Central memory CD8-positive, alpha-beta T cell (primary cell): ENCODE measurements at places on chromosomes 6 and 20.
A peak's percentile ranks its signal among the peaks of the same experiment; 100 is the strongest.

DNA sequence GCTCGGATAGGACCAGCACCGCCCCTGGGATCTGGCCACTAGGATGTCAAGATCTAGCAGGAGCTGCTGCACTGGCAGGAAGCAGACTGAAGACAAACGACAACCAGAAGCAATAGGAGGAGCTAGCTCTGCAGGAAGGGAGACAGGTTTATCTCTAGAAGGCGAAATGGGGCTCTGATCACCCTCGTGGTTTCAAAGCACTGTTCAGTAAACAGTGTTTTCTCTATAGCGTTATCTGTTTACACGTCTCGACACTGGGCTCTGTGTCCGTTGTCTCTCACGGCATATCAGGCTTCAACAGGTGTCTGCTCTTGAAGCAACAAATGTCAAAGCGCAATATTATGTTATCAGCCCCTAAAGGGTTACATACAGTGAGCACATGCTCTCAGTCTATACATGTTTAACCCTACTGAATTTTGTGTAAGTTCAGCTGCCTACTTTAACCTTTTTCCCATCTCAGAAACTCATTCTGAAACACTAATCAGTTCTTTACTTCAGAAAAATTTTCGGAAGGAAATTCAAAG lies 23.8 kb downstream of the TMEM14B start:
- peaks cover 6% of the 10 kb centered on the region for H3K36me3 ChIP-seq
- DNase-seq = no peak
- H3K27me3 ChIP-seq = no peaks in the 10 kb centered on the region
- H3K4me3 ChIP-seq = no peak overlapping the region

- no peaks in the 10 kb centered on the region for H3K36me3 ChIP-seq
- no peak for DNase-seq
- H3K4me1 ChIP-seq = no peaks in the 10 kb centered on the region
- H3K4me3 ChIP-seq = no peak overlapping the region
- H3K27me3 ChIP-seq = peaks cover 77% of the 10 kb centered on the region
- H3K27ac ChIP-seq = no peak overlapping the region
Measured at GRCh38 chr6:7669742-7670141, 56.2 kb upstream of the BMP6 start.

DNA sequence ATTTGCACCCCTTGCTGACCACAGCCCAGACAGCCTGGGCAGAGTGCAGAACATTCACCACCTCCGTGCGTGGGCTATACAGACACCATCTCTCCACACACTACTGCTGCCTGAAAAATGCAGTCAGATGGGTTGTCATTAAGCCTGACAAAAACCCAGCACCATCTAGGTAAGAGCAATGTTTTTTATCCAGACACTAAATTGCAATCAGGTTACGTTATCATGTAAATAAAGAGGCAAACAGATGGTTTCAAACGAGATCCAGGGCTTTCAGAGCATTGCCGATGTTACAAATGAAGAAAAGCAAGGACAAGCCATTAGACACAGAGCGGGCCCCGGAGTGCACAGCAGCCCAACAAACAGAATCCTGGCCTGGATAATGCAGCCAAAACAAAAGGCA lies 269.6 kb downstream of the PKHD1 start:
- H3K27me3 ChIP-seq = no peaks in the 10 kb centered on the region
- DNase-seq = no peak
- no peak overlapping the region for H3K27ac ChIP-seq
- no peak overlapping the region for H3K4me3 ChIP-seq

GRCh38 chr6:23424584-23424983 lies 701.4 kb upstream of the NRSN1 start:
- no peak overlapping the region for H3K27ac ChIP-seq
- no peak overlapping the region for H3K4me3 ChIP-seq
- no peaks in the 10 kb centered on the region for H3K27me3 ChIP-seq
- DNase-seq = no peak
- no peaks in the 10 kb centered on the region for H3K4me1 ChIP-seq

DNA sequence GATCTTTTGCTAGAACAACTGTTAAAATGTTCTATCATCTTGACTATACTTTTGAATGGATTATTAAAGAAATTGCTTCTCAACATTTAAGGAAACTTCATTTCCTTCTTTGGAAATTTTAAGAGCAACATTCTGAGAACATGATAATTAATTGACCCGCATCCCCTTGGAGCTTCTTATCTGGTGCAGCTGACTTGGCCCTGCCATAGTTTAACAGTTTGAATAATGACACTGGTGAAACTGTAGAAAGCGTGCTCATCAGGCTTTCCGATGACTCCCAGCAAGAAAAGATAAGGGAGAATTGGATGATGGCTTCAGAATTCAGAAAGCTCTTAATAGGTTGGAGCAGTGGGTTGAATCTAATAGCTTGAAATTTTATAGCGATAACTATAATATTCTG lies 38.1 kb downstream of the SNX9 start:
- peaks cover 2% of the 10 kb centered on the region for H3K36me3 ChIP-seq
- peaks cover 6% of the 10 kb centered on the region for H3K4me1 ChIP-seq
- no peak for DNase-seq
- no peak overlapping the region for H3K27ac ChIP-seq
- no peak overlapping the region for H3K4me3 ChIP-seq

- no peak overlapping the region for H3K27ac ChIP-seq
- H3K4me1 ChIP-seq = no peaks in the 10 kb centered on the region
- H3K27me3 ChIP-seq = peaks cover 40% of the 10 kb centered on the region
Measured at GRCh38 chr20:38344107-38344701, 2.1 kb upstream of the LBP start.

- no peak overlapping the region for H3K27ac ChIP-seq
- no peak overlapping the region for H3K4me3 ChIP-seq
- peaks cover 53% of the 10 kb centered on the region for H3K27me3 ChIP-seq
- H3K36me3 ChIP-seq = peaks cover 4% of the 10 kb centered on the region
Measured at GRCh38 chr6:150008588-150008987, 16.7 kb downstream of the RAET1L start.

- no peak for DNase-seq
- H3K4me3 ChIP-seq = no peak overlapping the region
- H3K27me3 ChIP-seq = peaks cover 51% of the 10 kb centered on the region
Measured at GRCh38 chr20:33237989-33238388, 2.2 kb downstream of the BPIFA1 start.

DNA sequence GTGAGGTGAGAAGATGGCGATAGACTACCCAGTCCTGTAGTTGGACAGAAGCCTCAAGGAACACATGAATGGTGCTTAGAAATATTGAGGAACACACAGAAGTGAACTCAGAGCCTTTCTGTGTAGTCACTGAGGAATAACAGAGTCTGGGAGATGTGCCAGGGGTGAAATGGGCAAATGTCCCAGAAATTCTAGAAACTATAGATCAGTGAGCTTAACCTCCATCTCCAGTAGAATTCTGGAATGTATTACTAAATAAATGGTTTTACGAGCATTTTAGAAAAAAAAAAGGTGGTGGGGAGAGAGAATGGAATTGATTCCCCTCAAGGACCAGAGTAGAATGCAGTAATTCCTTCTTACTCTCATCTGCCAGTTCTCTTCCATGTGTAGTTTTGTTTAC lies 380.0 kb downstream of the LMBRD1 start:
- H3K4me1 ChIP-seq = no peaks in the 10 kb centered on the region
- H3K4me3 ChIP-seq = no peak overlapping the region
- no peak for DNase-seq

GRCh38 chr20:4809707-4810106 lies 88.0 kb downstream of the PRND start:
- H3K36me3 ChIP-seq = peaks cover 37% of the 10 kb centered on the region
- peaks cover 93% of the 10 kb centered on the region for H3K4me1 ChIP-seq
- no peaks in the 10 kb centered on the region for H3K27me3 ChIP-seq
- H3K27ac ChIP-seq = peak overlapping the region; percentile 82

DNA sequence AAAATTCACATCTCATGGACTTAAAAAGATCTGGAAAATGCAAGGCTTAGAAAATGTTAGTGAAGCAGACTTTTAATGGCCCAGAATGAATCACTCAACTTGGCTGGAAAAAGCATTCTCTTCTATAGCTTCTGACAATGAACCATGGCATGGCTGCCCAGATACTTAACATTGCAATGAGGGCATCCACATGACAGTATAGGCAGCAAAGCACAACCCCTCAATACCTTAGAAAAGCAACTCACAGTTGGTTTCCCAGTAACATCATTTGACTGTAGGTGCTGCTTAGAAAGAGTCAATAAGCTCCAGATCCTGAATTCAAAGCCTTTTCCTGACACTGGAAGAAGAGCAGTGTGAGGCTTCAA lies 155.8 kb downstream of the EYA4 start:
- H3K4me1 ChIP-seq = no peaks in the 10 kb centered on the region
- H3K27me3 ChIP-seq = no peaks in the 10 kb centered on the region
- H3K36me3 ChIP-seq = no peaks in the 10 kb centered on the region
- no peak overlapping the region for H3K4me3 ChIP-seq
- H3K27ac ChIP-seq = no peak overlapping the region

GRCh38 chr20:63281742-63282665 lies 9.4 kb downstream of the ARFGAP1 start:
- no peak overlapping the region for H3K27ac ChIP-seq
- H3K4me3 ChIP-seq = no peak overlapping the region
- DNase-seq = no peak
- H3K36me3 ChIP-seq = peaks cover 22% of the 10 kb centered on the region
- H3K4me1 ChIP-seq = no peaks in the 10 kb centered on the region
- no peaks in the 10 kb centered on the region for H3K27me3 ChIP-seq

- no peak overlapping the region for H3K27ac ChIP-seq
- no peak overlapping the region for H3K4me3 ChIP-seq
- no peaks in the 10 kb centered on the region for H3K36me3 ChIP-seq
- H3K27me3 ChIP-seq = peaks cover 25% of the 10 kb centered on the region
- H3K4me1 ChIP-seq = no peaks in the 10 kb centered on the region
Measured at GRCh38 chr6:145569140-145569539, 166.2 kb downstream of the EPM2A start.

DNA sequence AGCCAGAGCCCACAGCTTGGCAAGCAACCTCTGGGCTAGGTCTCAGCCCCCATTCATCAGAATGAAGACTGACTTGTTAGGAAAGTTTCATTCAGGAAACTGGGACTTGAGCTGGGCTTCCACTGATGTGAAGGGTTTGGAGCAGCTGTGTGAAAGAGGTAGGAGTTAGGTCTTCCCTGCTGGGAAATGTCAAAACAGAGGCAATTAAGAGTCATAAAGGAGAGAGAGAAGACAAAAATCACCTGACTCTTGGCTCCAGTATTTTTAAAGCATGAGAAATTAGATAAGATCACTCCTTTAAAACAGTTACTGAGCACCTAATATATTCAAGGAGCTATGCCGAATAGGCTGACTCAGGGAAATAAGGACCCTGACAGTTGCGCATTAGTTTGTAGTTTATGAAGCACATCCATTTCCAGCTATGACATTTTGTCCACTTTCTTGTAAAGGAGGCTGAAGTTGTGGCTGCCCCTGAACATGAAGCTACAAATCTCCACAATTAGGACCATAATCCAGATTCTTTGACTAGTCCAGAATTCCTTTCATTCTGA lies 3.9 kb upstream of the TRIM40 start:
- H3K4me1 ChIP-seq = peaks cover 6% of the 10 kb centered on the region
- no peak for DNase-seq
- no peak overlapping the region for H3K27ac ChIP-seq
- H3K27me3 ChIP-seq = peaks cover 67% of the 10 kb centered on the region

- DNase-seq = no peak
- H3K27me3 ChIP-seq = no peaks in the 10 kb centered on the region
- H3K4me3 ChIP-seq = no peak overlapping the region
- H3K4me1 ChIP-seq = peaks cover 6% of the 10 kb centered on the region
- H3K27ac ChIP-seq = peak overlapping the region; percentile 16
Measured at GRCh38 chr20:63558804-63559484, 5.0 kb downstream of the FNDC11 start.

DNA sequence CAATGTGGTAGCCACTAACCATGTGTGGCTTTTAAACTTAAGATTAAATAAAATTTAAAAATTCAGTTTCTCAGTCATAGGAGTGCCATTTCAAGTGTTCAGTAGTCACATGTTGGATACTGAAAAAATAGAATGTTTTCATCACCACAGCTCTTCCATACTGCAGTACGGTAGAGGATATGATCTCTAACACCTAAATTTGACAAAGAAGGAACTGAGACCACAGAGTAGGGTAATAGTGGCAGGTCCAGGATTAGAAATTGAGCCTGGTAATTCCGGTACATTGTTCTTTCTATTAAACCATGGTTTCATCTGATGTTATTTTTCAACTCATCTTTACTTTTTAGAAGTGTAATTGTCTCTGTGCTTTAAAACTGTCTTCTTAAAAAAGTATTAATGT lies 104.0 kb downstream of the CD2AP start:
- H3K4me3 ChIP-seq = no peak overlapping the region
- no peak overlapping the region for H3K27ac ChIP-seq
- peaks cover 40% of the 10 kb centered on the region for H3K36me3 ChIP-seq
- H3K27me3 ChIP-seq = no peaks in the 10 kb centered on the region

DNA sequence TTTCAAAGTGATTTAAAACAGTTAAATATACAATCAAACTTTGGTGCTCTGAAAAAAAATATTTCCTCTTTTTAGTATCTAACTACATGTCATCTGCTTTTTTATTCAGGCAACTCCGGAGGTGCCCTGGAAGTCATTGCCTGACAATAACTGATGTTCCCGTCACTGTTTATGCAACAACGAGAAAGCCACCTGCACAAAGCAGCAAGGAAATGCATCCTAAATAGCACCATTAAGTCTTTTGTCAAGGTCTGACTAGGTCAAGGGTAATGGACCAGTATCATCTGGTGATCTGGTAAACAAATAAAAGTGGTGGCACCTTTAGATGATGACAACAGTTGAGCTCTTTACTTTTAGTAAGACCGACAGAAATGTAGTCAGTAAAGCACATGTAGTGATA lies 13.2 kb downstream of the FAM229B start:
- DNase-seq = no peak
- H3K4me3 ChIP-seq = no peak overlapping the region
- peaks cover 48% of the 10 kb centered on the region for H3K27me3 ChIP-seq
- H3K36me3 ChIP-seq = peaks cover 3% of the 10 kb centered on the region

DNA sequence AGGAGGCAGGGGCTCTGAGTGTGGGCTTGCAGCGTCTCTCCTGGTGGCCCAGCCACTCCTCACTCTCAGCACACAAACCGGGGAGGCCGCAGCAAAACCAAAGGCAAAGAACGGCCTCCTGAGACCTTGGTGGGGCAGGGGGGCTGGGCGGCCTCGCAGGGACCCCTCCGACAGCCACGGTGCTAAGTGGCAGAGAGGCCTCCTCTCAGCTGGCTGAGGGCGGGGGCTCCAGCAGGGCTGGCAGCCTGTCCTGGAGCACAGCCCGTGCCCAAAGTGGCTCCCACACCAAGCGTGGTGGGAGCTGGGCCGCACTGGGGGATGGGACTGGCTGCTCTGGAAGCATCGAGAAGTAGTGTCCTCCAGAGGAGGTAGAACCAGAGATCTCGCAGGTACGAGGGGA lies 334.4 kb downstream of the QKI start:
- peaks cover 22% of the 10 kb centered on the region for H3K27me3 ChIP-seq
- no peak overlapping the region for H3K27ac ChIP-seq
- peaks cover 25% of the 10 kb centered on the region for H3K4me1 ChIP-seq
- no peak for DNase-seq
